ENCODE measurements at places on chromosomes 12 and 14.

DNA sequence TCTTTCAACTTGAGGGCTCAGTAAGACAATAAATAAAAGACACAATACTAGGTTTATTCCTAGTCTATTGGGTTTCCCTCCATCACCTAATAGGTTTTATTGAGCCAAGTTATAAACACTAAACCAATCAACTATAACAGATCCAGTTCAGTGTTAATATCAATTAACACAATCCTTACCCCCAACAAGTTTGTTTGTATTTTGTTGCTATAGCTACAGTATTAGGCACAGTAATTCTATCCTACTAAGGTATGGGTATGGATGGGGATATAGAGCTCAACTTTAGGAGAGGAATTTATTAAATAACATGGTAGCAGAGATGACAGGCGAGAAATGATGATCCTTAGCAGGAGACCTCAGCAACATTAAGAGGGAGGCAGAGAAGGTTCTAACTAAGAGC, 13.3 kb downstream of the PPP4R3A start:
- DNase-seq: no peak

DNA sequence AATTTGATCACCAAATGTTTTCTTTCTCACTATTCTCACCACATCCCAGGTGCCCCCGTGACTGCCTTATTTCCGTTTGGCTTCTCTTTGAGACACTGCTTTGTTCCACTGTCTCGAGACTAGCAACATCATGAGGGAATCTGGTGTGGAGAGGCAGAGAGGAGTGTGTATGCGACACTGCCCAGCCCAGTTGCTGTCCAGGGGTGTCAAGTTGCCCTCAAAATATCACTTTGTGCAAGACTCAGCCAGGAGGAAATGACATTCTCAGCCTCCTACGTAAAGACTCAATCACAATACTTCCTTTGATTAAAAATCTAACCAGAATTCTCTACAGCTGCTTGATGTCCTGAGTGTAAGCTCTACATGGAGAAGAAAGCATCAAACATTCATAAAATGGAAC, 48.2 kb upstream of the EEA1 start:
- DNase-seq: no peak

GRCh38 chr14:101236496-101237251, 324.6 kb upstream of the DIO3 start:
- no peak for DNase-seq

DNA sequence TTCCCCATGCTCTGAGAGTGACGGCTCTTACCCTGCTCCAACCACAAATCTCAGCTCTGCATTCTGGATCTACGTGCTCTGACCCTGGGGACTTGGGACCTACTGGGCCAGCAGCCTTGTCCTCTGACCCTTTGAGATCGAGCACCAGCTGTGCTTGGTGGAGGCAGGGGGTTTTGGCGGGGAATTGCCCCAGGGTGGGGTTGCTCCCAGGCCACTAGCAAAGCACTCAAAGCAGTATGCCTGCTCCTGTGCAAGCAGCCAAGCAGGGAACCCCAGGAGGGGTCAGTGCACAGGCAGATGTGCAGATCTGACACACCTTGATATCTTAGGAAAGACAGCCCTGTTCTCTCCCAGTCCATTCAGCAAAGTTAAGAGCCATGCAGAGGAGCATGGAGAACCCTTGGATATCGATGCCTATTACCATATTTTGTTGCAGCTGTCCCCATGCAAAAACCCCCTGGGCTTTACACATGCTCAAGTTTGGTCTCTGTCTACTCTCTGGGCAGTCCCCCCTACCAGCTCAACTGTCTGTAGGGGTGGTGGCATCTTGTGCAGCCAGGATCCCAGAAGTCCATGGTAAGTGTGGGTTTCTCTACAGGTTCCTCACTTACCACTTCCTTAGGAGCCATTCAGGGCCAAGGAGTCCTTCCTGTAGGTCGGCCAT, 319.0 kb downstream of the TMTC2 start:
- no peak for DNase-seq

DNA sequence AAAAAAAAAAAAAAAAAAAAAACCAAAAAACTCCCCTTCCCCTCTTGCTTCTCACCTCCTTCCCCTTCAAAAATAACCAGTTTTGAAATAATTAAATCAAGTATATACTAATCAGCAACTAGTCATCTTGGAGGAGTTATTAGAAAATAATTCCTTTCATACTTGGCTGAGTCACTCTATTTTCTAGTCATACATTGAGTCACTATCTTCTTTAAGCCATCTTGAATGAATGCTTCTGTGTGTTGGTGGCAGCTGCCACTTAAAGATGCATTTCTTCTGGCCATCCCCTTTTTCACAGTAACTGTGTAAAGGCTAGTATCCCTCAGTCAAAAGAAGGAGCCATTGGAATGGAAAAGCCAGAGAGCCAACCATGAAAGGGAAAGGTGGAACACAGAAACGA, 84.2 kb upstream of the TMEM263 start:
- no peak for DNase-seq

GRCh38 chr12:638953-639557, 24.2 kb downstream of the NINJ2 start:
- DNase-seq: no peak

DNA sequence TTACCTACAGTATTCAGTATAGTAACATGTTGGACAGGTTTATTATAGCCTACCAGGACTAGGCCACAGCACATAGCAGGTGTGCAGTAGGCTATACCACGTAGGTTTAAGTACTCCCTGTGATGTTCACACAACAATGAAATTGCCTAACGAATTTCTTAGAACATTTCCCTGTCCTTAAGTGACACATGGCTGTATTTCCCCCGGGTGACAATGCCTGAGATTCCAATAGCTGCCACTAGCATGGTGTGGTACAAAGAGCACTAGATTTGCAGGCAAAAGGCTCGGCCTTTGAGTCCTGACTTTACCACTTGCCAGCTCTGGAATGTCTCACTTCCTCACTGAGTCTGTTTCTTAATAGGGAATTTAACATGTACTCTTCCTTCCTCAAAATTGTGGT, 19.7 kb downstream of the PTPN21 start:
- no peak for DNase-seq

GRCh38 chr12:56081393-56082347, 1.7 kb downstream of the ERBB3 start:
- no peak for DNase-seq

DNA sequence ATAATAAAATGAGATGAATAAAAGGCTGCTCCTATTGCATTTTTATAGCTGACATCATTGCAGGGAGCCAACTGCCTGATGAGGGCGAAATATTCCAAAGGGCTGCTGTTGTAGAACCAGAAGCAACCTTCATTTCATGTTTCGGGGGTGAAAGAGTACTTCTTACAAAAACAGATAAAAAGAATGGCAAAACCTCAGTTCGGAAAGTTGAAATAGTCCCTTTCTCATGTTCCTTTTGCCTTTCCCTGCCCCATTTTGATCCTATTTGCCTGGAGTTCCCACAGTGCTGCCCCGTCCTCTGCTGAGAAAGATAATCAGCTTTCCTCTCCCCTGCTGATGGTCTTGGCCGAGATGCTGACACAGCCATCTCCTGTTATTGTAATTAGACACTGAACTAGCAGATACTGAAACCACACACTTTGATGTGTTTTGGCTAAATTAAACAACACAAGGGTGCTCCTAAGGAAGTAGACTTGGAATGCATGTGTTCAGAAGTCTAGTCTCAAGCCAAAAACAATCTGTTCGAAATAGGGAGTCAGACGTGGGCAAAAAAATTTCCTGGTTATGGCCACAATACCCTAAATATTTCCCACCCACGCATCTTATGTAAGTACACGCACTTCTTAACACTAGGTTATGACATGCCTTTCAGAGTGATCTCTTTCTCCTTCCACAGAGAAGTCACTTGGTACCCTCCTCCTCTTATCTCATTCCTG, 117.2 kb downstream of the PPM1H start:
- DNase-seq: no peak

DNA sequence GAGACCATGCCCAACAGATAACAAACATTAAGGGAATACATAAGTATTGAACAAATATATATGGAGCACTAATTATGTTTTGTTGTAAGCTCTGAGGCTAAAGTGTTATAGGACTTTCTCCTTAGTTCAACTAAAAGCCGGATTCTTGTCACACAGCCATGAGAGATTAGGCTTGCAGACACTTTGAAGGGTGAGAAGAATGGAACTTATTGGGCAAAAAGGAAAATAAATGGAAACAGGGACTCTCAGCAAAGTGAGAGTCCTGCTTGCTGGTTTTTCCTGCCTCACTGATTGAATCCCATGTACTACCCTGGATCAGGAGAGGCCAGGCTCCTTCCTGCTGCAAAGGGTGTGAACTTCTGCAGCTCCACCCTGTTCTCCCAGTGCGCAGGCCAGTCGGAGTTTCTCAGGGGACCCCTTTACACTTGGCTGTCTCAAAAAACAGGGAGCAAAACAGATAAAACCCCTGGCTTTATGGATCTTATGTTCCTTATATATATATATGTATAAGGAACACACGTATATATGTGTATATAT, 77.1 kb upstream of the FUT8 start:
- no peak for DNase-seq

DNA sequence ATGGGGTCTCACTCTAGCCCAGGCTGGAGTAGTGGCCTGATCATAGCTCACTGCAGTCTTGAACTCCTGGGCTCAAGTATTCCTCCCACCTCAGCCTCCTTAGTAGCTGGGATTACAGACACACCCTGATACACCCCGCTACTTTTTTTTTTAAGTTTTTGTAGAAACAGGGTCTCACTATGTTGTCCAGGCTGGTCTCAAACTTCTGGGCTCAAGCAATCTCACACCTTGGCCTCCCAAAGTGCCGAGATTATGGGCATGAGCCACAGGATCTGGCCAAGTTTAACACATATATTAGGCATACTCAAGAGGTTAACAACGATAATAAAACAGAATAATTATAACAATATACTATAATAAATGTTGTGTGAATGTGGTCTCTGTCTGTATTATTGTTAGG, 25.8 kb downstream of the PPTC7 start:
- DNase-seq: no peak

DNA sequence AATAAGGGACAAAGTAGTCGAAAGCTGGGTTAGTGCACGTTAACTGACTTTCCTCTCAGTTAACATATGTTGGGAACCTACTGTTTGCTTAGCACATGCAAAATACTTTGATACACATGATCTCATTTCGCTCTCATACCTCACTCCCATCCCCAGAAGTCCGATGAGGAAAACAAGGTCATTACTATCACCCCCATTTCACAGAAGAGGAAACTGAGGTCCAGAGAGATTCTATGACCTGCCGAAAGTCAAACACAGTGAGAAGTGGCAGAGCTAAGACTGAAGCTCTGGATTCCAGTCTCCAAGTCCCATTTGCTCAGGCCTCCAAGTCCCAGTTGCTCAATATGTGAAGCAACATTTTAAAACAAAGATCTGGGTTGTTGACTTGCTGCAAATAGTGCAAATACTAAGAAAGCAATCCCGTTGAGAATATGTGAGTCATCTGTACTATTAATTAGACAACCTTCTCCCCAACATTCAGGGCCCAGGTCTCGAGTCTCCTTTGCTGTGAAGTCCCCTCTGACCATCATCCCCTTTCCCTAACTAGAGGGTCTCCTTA, 170.6 kb upstream of the PWP1 start:
- DNase-seq: no peak

GRCh38 chr12:30985814-30986452, 59.4 kb downstream of the TSPAN11 start:
- DNase-seq: peak; percentile 66

GRCh38 chr14:58749066-58749669, 111.4 kb downstream of the DACT1 start:
- DNase-seq: no peak

- DNase-seq: no peak
These were observed 32.4 kb downstream of the FERMT2 start for GRCh38 chr14:52918486-52918885.

- DNase-seq: peak; percentile 39
These were observed 68.2 kb upstream of the E2F7 start for GRCh38 chr12:77133566-77133965.

GRCh38 chr12:102478405-102479098, 1.8 kb downstream of the IGF1 start:
- DNase-seq: peak; percentile 30

GRCh38 chr12:65517656-65518210, 239.2 kb downstream of the MSRB3 start:
- DNase-seq: no peak

- no peak for DNase-seq
These were observed 38.4 kb upstream of the FGD4 start for GRCh38 chr12:32360956-32361355.

DNA sequence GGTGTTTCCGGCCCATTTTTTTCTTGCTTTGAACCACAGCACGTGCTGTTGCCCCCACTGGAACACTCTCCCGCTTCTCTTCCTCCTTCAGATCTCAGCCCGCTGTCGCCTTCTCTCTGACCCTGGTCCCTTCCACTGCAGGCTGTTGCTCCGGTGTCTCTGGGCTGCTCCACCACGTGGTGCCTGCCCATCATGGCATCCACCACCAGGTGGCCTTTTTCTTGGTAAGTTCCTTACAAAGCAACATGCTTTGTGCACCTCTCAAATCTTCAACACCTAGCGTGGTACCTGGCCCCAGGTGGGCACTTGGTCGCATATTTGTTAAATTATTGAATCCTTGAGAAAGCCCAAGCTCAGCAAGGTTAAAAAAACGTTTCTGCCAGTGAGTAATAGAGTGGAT, 19.1 kb downstream of the TUNAR start:
- DNase-seq: peak; percentile 77

DNA sequence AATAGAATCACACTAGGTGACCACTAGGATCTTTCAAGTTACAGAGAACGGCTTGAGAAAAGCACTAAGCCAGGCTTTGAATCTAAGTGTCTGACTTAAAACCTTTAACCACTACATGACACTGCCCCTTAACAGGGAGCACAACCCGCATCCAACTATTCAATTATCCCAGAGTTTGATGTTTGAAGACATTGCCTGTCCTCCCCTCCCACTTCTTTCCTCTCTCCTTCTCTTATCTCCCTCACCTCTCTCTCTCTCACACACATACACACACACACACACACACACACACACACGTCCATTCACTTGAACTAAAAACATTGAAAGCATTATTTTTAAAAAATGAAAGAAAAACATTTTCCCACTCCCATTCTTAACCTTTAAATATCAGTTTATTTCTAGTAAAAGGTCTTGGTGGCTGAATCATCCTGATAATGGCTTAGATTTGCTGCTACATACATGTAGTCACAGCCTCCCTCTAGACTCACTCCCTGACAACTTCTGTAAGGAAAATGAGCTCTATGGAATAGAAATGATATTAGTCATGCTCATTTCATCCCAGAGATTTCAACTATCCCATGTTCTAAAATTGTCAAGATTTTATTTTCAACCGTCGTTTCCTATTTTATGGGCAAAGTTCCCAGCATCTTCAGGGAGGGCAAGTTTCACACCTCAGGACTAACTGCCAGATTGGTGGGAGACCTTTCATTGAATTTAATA, 53.5 kb upstream of the RAP1B start:
- DNase-seq: no peak

GRCh38 chr12:4037747-4038312, 164.6 kb upstream of the PARP11 start:
- no peak for DNase-seq

GRCh38 chr14:102993523-102993922, 63.8 kb downstream of the CDC42BPB start:
- DNase-seq: no peak

- DNase-seq: no peak
These were observed 907 bp upstream of the LRIG3 start for GRCh38 chr12:58920961-58921861.

Data from OCI-LY7 (cell line).